Umbilical cord (tissue), 2 donors: ENCODE measurements at places on chromosomes 3 and 15.
A peak's percentile ranks its signal among the peaks of the same experiment; 100 is the strongest.

GRCh38 chr3:124283652-124284023, 291.7 kb upstream of the ROPN1 start:
- DNase-seq = peak; percentile 77

DNA sequence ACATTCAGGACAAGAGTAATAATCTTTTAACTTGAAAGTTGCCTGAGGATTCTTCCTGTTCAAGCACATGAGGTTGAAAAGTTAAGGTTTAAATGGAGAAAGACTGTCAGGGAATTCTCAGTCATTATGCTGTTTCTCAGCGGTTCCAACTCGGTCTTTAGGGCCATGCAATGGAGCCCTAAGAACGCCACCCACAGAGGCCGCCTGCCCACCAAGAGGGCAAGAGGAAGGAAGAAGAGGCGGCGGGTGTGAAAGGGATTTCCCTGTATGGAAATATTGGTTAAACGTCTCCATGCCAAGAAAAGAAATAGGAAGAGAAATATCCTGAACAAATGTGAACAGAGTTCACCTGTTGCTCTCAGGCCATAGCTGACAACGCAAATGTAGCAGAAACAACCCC, 234.4 kb downstream of the OCA2 start:
- DNase-seq = no peak

DNA sequence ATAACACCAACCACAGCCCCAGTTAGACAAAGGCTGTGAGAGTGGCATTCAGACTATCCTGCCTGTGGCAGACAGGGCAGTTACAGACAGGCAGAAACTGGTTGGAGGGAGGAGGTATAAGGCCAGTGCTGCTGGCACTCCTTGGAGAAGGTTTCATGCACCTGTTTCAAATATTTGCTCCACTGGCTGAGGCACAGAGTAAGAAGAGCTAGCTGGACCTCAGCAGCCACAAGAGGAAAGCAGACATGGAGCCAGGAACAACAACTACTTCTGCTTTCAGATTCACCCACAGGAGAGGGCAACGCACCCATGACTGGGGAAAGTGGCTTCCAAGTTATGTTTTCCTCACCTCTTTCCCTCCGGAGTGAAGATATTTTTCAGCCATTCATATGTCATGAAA, 11.5 kb upstream of the PRKAR2A start:
- DNase-seq = no peak

DNA sequence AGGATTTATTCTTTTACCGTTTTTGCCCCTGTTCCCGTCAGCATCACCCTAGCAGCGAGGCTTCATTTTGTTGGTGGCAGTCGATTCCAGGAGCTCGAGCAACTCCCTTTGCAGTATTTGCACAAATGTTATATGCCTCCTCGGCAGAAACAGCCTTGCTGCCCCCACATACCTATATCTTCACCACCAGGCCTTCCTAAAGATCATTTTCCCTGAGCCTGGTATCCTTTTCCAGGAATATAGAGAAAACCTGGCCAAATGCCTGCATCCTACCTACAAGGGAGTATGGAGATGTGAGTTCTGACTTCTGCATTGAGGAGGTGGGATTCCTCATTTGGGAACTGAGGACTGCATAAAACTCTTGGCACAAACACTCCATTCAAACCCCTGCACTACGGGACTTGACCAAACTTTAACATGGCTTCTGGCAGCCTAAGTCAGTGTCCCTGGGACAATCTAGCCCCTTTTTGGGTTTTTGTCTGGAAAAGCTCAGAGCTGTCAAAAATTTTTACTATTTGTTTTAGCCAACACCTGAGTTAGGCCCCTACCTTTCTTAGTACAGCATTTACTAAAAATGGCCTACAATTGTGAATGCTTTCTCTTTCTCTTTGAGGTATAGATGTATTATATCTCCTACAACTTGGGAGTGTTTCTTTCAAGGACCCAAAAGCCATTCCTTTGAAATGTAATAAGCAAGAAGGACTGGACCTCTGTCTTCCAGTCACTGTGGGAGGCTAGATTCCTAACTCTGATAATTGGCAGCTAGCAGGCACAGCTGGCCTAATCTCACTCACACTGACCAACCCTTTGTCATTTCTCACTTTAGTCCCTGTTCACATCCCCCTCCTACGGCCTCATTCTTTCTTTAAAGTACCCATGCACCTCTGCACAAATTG, 12.1 kb upstream of the UBE2Q2 start:
- DNase-seq = no peak

- peak; percentile 83 for DNase-seq
Measured at GRCh38 chr15:70902107-70902506, 9.5 kb downstream of the LRRC49 start.

DNA sequence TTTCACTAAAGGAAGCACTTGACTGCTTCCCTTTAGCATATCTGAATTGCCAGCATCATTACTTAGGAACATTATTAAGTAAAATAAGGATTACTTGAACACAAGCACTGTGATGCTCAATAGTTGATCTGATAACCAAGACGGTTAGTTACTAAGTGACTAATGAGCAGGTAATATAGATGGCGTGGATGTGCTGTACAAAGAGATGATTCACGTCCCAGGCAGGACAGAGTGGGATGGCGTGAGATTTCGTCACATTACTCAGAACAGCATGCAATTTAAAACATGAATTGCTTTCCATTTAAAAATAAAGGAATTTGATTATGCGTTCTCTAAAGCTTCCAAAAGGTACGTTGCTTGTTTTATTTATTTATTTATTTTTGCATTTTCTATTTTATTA, 240.0 kb upstream of the ARHGEF26 start:
- DNase-seq = no peak

GRCh38 chr15:64282701-64283100, 73.3 kb downstream of the CSNK1G1 start:
- no peak for DNase-seq

DNA sequence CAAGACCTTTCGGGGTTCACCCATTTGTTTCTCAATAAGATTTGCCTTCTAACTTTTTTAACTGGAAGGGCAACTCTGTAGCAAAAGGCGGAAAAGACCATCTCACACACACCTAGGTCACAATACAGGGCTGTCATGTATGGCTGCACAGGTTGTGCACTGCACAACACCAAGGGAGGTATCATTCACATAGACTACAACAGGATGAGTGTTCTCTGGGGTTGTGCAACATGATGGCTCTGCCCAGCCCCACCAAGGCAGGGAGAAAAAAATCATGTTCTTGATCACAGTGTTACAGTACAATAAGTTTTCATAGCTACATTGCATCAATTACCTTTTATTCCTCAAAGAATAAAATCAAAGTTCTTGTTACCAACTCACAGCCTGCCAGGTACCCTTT, 52.8 kb downstream of the ANXA2 start:
- no peak for DNase-seq

DNA sequence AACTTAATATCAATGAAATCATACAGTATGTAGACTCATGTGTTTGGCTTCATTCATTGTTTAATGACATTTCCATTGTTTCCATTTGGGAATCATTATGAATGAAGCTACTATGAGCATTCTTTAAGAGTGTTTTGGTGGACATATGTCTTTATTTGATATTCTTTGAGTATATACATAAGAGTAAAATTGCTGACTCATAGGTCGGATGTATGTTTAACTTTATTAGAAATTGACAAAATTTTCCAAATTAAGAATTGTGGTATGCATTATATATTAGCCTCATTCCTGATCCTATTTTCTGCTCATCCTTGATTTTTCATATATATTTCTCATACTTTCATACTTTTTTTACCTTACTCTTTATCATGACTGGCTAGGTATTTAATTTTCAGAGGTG, 28.7 kb upstream of the CMC1 start:
- no peak for DNase-seq
